NCI-H446 treated with DMSO at 0.1 percent for 48 hours (cell line): ENCODE measurements at places on chromosomes 7 and 10.

- DNase-seq, result no peak
These were observed 9.8 kb downstream of the DNAJB12 start for GRCh38 chr10:72344932-72345331.

DNA sequence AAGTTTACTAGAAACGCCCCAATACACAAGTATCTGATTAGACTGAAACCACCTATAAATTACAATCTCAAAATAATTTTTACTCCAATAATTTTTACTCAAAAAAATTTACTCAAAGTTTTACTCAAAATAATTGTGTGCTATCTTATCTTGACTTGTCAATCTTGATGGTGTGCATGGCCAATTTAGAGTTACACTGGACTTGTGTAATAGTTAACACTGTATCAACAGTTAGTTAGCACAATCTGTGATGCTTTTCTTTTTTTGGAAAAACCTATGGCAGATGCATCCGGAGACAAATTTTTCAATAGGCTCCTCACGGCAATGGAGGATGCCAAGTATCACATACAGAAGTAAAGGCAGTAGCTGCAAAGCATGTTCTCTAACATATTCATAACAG is 24.9 kb downstream of the LMOD2 start:
- DNase-seq, result no peak

DNA sequence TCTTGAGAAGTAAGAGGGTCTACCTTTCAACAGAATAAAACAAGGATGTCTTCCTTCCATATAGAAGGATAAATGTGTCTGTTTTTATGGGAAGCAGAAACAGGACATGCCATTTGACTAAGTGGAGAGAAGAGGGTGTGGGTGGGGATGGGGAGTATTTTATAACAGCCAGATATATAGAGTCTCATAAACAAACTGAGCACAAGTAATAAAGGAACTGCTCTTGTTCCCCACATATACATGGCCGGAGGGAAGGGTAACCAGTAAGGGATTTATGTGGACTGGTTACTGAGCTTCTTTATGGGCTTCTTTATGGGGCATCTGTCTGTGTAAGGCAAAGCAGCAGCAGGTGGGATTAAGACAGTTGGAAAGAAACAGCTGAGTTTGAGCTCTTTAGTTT is 558.1 kb downstream of the REEP3 start:
- DNase-seq, result no peak

DNA sequence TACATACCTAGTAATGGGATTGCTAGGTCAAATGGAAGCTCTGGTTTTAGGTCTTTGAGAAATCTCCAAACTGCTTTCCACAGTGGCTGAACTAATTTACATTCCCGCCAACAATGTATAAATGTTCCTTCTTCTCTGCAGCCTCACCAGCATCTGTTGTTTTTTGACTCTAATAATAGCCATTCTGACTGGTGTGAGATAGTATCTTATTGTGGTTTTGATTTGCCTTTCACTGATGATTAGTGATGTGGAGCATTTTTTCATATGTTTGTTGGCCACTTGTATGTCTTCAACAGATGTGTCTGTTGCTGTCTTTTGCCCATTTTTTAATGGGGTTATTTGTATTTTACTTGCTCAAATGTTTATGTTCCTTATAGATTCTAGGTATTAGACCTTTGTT is 675.5 kb downstream of the SUGCT start:
- no peak for DNase-seq

GRCh38 chr10:98134117-98134430 is 383 bp upstream of the R3HCC1L start:
- DNase-seq, result peak; percentile 39

- DNase-seq, result no peak
These were observed 32.6 kb downstream of the TBATA start for GRCh38 chr10:70752571-70752970.

GRCh38 chr7:150735596-150736358 is 1.4 kb upstream of the GIMAP5 start:
- no peak for DNase-seq

DNA sequence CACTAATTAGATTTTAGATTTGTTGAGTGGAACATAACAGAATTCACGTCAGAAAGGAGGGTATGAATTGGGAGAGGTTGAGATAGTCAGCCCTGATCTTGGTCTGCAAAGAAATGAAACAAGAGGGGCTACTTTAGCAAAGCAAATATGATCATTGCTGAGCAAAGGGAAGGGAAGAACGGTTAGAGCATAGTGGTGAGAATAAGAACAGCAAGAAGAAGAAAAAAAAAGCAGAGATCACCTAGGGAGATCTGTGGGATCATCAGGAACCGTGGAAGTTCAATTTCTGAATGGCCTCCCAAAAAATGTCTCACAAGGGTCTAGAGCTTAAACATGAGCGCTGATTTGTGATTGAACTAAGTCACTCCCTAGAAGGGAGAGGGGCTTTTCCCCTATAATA is 156.1 kb downstream of the DGKI start:
- no peak for DNase-seq

DNA sequence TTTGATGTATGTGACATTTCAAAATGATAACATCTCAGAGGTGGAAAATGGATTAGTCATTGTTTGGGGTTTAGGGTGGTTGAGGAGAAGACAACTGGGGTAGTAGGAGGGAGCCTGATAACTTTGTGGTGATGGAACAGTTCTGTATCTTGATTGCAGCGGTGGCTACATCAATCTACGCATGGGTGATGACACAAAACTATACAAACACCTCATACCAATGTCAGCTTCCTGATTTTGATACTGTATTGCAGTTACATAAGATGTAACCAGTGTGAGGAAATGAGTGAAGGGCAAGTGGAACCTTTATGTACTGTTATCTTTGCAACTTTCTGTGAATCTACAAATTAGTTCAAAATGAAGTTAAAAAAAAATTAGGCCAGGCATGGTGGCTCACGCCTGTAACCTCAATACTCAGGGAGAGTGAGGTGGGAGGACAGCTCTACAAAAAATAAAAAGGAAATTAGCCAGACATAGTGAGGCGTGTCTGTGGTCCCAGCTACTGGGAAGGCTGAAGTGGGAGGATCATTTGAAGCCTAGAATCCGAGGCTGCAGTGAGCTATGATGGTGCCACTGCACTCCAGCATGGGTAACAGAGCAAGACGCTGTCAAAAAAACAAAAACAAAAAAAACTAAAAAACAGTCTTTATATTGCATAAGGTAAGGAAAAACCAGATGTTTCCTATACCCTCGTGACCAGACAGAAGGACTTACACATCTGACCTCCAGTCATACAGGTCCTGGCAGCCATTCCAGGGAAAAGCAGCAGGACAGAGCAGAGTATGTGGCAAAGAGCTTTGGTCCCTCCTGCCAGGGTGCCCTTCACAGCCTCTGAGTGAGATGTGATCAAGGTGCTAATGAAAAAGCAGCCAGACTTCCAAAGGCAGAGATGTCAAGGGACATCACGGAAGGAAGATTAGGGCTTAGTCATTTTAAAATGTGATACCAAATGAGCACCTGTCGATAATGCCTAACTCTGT is 50.8 kb downstream of the CYTH3 start:
- no peak for DNase-seq

DNA sequence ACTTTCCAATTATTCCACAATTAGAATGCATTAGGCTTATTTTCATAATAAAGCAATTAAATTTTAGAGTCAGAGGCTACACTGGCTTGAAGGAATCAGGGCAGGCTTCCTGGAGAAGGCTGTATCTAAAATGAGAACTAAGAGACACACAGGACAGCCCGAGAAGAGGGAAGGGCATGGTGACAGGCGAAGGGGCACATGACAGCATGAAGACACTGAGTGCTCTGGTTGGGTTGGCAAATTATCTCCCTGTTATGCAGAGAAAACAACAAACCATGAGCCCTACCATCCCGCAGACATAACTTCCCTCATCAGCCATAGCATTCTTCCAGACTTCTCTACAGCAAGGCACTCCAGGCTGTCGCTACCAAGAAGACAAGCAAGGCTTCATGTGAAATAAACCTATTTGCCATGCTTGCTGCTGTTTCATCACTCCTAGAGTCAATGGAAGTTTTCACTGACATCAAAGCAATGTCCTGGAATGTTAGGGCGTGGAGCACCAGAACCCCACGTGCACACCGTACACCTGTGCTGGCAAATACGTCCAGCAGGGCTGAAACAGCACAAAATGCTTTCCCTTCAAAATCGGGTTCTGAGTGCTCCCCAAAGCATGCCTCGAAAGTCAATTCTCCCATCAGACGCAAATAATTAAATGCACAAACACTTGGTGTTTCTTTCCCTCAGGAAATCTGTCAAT is 21.3 kb downstream of the VOPP1 start:
- DNase-seq, result no peak

- no peak for DNase-seq
These were observed 40.2 kb upstream of the KLF6 start for GRCh38 chr10:3825244-3825643.

- DNase-seq, result no peak
These were observed 66.2 kb downstream of the DNAJB6 start for GRCh38 chr7:157402911-157403534.

GRCh38 chr7:86788948-86789347 is 145.2 kb downstream of the GRM3 start:
- no peak for DNase-seq

- DNase-seq, result no peak
These were observed 663.5 kb downstream of the KCNMA1 start for GRCh38 chr10:76974017-76974691.

- DNase-seq, result no peak
These were observed 264.2 kb downstream of the MAD1L1 start for GRCh38 chr7:1968397-1969111.

DNA sequence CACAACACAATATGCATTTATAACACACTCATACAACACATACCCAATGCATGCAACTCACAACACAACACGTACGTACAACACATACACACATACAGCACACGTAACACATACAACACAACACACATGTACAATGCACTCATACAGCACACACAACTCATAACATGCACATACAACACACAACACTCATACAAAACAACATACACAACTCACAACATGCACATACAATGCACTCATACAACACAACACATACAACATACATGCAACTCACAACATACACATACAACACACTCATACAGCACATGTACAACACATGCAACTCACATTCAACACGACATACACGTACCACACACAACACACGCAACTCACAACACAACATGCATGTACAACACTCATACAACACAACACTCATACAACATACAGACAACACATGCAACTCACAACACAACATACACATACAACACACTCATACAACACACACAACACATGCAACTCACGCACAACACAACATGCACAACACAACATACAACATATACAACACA is 21.8 kb downstream of the DIP2C start:
- no peak for DNase-seq

- no peak for DNase-seq
These were observed 2.7 kb upstream of the PGAM2 start for GRCh38 chr7:44068054-44068453.

DNA sequence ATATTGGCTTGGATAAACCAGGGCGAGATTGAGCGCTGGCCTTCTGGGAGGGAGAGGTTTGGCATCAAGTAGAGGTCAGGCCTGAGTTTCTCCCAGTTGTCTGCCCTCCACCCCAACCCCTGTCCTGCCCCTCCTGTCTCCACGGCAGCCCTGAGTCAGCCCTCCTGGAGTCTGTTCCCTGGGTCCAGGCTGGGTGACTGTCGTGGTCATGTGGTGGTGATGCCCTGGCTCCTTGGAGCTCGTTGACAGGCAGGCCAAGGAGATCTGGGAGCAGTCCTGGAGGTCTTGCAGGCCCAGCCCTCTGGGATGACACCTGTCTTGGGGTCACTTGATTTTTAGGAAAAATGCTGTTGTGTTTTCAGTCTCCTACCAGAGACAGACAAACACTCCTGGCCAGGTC is 53.6 kb upstream of the PODXL start:
- DNase-seq, result no peak

DNA sequence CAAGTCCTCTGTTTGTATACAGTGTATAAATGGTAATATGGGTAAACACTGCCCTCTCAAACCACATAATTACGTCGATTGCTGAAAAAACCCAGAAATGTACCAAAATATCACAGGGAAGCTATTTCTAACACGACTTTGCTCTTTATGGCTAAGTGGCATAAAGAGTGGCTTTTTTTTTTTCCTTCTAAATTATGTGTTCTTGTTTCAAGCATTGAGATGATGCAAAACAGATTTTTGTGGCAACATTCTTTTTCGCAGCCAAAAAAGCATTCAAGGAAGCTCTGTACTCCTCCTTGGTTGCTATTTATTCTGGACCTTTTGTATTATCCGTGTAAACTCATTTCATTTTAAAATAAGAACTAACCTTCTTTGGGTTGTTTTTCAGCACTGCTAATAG is 138.9 kb downstream of the VTI1A start:
- DNase-seq, result no peak

DNA sequence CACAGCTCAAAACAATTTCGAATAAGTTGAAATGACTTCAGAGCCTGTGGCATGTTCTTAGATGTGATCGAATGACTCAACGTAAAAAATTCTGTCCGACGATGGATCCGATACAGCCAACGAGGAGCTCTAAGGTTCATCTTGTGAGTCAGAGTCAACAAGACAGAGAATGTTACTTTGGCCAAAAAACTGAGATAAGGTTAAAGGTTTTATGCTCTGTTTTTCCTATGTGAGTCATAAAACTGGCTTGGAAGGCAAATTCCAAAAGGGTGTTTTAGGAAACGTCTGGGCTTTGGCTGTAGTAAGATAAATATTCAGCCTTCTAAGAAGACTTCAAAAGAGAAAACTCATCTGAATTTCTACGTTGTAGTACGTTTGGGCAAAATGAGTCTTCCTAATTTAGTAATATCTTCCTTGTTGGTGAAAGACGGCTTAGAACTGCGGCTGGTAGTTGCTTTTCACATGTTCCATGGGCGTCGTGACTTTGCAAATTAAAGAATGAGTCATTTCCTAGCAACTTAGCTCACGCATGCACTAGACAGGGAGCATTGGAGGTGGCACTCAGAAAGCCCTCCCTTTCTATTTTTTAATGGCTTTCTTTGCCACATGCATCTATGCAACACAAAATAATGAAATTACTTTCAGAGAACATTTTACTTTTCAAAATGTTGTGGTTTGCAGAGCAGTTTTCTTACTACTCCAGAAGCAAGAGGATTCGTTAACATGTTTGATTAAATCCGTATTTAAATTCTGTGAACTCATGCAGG is 28.2 kb downstream of the PFKP start:
- peak; percentile 7 for DNase-seq

GRCh38 chr10:84333864-84334451 is 5.6 kb downstream of the CCSER2 start:
- no peak for DNase-seq

DNA sequence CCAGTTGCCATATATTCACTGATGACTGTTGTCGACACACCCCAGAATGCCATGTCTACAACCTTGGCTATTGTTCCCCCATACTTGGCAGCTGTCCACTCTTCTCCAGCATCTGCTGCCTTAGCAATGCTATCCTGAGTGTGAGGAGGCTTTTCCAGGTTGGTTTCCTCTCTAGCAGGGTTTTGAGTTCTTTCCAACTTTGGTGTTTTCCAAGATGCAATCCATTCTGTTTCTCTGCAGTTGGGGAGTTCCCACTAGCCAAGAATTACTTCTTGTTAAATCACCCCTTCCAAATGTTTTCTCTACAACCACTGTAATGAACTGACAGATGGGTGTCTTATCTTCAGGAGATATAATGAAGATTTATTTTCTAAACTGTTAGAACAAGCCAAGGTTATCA is 617.4 kb downstream of the CCSER2 start:
- DNase-seq, result peak; percentile 91
